ENCODE measurements at places on chromosomes 2 and 18.

- DNase-seq: no peak
These were observed 6.4 kb upstream of the D2HGDH start for GRCh38 chr2:241728000-241728399.

GRCh38 chr2:29207352-29208148, 92.3 kb downstream of the CLIP4 start:
- no peak for DNase-seq

DNA sequence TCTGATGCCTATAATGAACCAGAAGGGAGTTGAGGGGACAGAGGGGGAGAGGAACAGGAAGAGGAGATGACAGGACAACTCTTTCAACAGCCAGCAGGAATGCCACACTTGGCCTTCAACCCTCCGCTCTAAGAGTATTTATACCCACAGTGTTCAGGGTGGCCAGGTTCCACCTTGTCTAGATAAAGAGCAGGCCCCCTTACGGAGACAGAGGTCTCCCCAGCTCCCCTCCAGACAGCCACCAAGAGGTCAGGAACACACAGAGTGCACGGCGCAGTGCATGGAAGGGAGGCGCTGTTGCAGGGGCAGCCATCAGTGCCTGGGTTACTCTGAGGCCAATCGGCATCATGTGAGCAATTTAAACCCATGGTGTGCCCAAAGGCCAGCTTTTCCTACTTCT, 176.9 kb downstream of the SMAD7 start:
- DNase-seq: no peak

GRCh38 chr2:73897934-73898333, 5.1 kb downstream of the ACTG2 start:
- DNase-seq: no peak

DNA sequence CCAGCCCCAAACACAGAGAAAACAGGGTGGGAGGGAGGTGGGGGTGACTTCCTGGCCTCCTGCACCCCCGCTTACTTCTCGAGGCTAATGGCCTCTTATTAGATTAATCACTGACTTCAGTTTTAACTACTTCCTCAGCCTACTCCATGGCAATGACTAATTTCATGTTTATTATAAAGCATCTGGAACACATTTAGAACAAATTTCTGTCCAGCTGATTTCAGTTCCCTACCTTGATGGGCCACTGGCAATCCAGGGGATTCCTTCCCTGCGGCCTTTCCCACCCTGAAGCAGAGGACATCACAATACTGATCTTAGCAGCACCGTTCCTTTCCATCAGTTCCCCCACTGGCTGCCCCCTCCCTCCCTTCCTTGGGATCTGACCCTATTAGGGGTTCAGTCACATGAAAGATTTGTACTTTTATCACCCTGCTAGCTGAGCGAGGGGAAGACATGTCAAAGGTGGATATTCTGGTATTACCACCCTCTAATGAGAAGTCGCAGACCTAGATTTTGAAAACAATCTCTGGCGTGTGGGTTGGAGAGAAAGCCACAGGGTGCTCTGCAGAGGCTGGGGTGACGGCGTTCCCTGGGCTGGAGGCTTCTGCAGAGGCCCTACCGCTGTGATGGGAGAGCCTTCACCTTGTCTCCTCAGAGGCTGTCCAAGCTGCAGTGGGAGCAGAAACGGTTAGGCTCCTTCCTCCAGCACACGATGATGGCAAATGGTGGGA, 67.6 kb downstream of the KIAA2012 start:
- DNase-seq: no peak

DNA sequence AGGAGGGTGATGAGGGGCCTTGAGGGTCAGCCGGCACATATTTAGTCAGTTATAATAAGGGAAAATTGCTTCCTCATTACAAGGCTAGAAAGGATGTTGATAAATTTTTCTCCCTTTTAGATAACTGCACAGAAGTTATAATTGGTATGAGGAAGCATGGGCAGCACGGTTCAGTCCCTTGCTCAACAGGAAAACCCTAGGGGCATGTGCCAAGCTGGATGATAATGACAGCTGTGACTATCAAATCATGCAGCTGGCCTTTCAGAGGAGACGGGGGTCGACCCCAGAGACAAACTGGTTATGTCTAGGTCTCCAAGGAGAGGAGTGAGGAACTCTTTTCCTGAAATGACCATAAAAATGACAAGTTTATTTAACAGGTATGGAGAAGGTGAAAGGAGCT, 448.1 kb upstream of the VRK2 start:
- DNase-seq: no peak

- no peak for DNase-seq
These were observed 4.8 kb downstream of the CCDC195 start for GRCh38 chr2:224711381-224711780.

- DNase-seq: peak; percentile 78
These were observed at the start of gene CXCR4 for GRCh38 chr2:136117909-136118818. Gene CXCR4, minus strand, starts transcription at chr2:136118149. Its CDS starts 89 bp downstream, at chr2:136118060.

- DNase-seq: no peak
These were observed 60.7 kb upstream of the CAVIN2 start for GRCh38 chr2:191907545-191907944.

- no peak for DNase-seq
These were observed 42.9 kb upstream of the CCBE1 start for GRCh38 chr18:59740141-59740540.

- no peak for DNase-seq
These were observed 141.6 kb downstream of the ICOS start for GRCh38 chr2:204078003-204078698.

DNA sequence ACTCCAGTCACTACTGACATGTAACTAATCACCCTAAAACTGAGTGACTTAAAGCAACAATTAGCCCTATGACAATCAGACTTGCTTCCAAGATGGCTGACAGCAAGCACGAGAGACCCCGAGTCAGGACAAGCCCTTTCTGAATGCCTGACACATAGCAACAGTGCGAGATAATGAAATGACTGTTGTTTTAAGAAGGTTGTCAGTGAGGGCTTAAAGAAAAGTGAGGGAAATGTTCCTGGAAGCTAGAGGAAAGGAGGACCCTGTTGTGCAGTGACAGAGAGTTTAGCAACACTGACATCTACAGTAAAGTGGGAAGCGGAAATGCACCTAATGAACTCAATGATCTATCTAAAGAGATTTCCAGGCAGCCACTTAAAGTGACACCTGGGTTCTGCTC, 163.1 kb downstream of the STK39 start:
- no peak for DNase-seq

DNA sequence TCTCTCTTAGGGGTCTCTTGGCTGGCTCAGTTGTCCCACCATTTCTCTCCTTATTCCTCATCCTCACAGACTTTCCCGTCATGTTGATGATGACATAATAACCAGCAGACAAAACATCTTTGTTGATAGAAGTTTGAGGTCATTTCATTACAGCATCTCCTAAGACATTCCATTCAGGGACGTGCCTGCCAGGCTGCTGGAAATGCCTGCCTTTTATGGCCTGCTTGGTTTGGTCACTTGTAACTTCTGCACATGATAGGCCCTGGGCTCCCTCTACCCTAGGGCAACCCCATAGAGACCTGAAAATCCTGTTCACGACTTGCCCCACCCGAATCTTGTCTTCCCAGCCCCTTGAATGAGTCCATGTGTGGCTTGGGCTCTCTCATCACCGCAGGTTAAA, 81.7 kb downstream of the SDC1 start:
- DNase-seq: no peak

DNA sequence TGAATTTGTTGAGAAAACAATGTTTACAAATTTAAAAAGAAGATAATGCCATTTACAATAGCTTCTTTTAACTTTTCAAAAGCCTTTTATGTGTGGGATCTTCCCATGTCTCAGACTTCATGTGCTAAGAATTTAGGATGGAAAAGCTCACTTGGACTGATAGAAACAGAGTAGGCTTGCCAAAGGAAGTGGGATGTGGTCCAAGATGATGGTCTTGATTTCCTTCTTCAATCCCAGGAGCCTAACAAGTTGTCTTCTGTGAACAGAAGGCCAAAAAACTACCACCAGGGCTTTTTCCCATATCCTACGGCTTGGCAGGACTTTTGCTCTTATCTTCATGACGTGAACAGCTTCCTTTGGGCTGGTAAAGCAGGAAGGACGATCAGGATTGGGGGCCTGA, 9.5 kb downstream of the CXCR4 start:
- DNase-seq: no peak

DNA sequence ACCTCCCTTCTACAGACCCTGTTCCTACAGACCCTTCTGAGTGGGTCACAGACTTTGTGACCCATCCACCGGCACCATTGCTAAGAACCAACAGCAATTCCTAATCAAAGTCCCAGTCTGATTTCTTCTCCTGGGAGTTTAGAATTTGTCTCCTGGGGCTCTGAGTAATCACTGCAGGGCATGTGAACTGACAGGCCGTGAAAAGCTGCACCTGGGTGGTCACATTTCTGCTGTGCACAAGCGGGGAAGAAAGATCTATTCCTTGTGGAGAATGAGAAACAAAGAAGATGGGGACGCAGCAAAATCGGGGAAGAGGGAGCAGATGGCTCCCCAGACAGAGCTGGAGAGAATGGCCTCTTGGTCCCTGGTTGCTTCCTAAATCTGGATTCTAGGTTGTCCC, 151.0 kb downstream of the ARL4C start:
- DNase-seq: no peak

- DNase-seq: no peak
These were observed 142.9 kb downstream of the TMEM163 start for GRCh38 chr2:134575888-134576287.

GRCh38 chr2:46850742-46851141, 64.9 kb downstream of the MCFD2 start:
- DNase-seq: no peak

- DNase-seq: no peak
These were observed 6.7 kb downstream of the ASB3 start for GRCh38 chr2:53780056-53780455.

- DNase-seq: no peak
These were observed 814.4 kb downstream of the NR4A2 start for GRCh38 chr2:155518094-155518493.

GRCh38 chr2:146587291-146587713, 1257.5 kb upstream of the ACVR2A start:
- DNase-seq: no peak

GRCh38 chr2:32851777-32852439, 94.8 kb upstream of the LTBP1 start:
- no peak for DNase-seq

DNA sequence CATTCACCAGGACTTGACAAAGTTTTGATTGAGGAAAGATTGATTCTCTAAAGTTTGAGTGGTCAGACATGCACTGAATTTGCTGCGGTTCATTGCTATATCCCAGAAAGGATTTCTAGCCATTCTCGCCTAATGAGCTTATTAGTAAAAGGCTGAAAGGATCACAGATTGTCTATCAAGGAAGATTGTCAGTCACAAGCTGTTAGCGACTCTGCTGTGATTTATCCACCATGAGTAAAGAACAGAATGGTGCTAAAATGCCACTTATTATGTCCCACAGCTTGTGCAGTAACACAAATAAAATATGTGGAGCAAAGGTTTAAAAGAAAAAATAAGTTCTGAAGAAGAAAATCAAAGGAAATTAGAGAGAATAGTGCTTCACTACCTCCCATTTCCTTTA, 701.2 kb upstream of the CDH7 start:
- DNase-seq: no peak

- DNase-seq: peak; percentile 55
These were observed 2.7 kb downstream of the GPC1 start for GRCh38 chr2:240437861-240438809.

DNA sequence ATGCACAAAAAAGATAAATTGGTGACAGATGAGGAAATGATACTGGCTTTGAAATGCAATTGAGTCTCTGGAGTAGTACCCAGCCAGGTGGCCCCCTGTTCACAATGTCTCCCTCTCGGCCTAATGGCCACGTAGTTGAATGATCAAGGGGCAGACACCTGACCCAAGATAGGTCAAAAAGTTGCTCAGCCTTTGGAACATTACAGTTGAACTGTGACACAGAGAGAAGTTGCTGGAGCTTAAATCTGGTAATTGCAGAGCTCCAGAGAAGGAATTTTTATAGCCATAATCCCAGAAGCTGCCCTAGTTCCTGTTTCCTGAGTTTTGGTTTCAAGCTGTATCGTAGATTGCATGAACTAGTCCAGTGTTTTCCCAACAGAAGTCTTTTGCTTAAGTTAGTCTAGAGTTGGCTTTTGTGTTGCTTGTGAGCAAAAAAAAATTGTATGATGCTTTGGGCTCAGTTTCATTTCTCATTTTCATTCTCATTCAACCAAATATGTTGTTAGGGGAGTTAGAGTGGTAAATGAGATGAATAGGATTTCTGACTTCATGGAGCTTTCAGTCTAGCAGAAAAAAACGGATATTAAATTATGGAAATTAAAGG, 117.9 kb downstream of the CSRNP3 start:
- DNase-seq: no peak

- no peak for DNase-seq
These were observed at the start of gene RAX for GRCh38 chr18:59272891-59273758. Gene RAX, minus strand, starts transcription at chr18:59273454. Its CDS starts 248 bp downstream, at chr18:59273206.

DNA sequence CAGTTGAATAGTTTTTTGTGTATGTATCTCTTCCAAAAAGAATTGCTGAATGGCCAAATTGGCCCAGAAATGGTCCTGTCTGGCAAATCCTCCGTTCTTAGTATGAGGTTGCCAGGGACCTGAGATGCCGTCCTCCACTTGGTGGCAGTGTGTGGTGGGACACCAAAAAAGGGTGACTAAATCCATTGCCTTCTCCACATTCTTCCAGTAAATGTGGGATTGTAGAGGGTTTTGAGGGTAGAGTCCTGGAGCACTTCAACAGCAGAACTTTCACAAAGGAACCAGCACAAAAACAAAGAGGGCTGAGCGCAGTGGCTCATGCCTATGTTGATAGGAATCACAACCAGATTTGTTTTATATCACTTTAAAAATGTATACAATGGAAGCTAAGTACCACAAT, 199.9 kb downstream of the BCL2 start:
- DNase-seq: no peak

GRCh38 chr2:20534913-20535801, 88.3 kb downstream of the RHOB start:
- no peak for DNase-seq

GRCh38 chr2:68282811-68283418, 30.6 kb upstream of the PPP3R1 start:
- no peak for DNase-seq

DNA sequence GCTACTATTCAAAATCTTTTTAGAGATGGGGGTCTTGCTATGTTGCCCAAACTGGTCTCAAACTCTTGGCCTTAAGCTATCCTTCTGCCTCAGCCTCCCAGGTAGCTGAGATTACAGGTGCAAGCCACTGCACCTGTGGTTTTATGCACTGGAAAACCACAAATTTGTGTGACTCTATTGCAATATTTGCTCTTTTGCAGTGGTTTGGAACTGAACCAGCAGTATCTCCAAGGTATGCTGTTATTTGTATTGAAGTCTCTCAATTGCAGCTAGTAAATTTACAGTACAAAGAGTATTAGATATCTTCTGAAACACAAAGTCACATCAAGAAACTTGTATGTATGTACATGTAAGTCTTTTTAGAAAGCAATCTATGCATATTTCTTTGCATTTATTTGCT, 46.2 kb downstream of the PPP4R1 start:
- no peak for DNase-seq

GRCh38 chr18:67363694-67364093, 152.8 kb downstream of the DSEL start:
- DNase-seq: no peak

- DNase-seq: no peak
These were observed 116.4 kb downstream of the PLB1 start for GRCh38 chr2:28612131-28612812.
